ENCODE measurements at places on chromosomes 5 and 9. TPM values are rescaled to one million over a fixed set of nuclear protein-coding genes. Genes with fewer than 3 reads are reported as not detected.

C9orf50 gene
- total RNA-seq, result not detected

GRCh38 chr5:134466241-134467069 lies 54.8 kb upstream of the CDKN2AIPNL start:
- peak; percentile 92 for DNase-seq

- no peak for DNase-seq
Observed at GRCh38 chr9:126618190-126618584, 4.5 kb downstream of the LMX1B start.

- DNase-seq, result peak; percentile 20
Observed at GRCh38 chr9:69542942-69543704, 129.0 kb downstream of the APBA1 start.

DNA sequence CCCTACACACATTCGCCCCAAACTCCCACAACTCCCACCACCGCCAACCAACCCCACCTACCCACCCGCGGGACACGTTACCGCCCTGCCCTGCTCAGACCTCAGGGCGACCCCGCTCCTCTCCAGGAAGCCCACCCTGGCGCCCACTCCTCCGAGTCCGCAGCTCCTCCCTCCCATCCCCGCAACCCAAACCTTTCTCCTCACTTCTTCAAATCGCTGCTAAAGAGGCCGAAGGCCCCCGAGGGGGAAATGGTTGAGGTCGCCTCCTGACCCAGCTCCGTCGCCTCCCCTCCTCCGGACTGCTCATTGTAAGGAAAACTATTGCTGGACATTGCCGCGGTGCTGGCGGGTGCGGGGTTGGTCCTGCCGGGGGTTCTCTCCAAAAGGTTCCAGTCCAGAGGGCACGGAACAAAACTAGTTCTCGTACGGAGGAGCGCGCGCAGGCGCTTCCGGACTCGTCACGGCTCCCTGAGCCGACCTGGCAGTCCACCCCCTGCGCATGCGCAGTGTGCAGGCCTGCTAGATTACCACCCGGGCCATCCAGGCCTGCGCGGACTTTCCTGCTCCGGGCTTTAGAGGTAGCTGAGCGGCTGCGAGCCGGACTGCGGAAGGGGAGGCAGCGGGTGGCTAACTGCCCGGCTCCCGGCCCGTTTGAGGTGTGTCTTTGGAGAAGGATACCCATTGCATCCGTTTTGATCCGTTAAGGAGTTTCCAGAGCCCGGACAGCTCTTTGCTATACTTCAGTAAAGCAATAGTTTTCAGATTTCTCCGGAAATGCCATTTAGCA lies at the start of gene AP3B1:
Gene AP3B1, minus strand, starts transcription at position 451 of the 787 bp plus-strand sequence. Its CDS starts 119 bp downstream, at position 332.
- DNase-seq, result peak; percentile 98

GRCh38 chr5:1800472-1801221 lies 560 bp upstream of the NDUFS6 start:
- no peak for DNase-seq

DNA sequence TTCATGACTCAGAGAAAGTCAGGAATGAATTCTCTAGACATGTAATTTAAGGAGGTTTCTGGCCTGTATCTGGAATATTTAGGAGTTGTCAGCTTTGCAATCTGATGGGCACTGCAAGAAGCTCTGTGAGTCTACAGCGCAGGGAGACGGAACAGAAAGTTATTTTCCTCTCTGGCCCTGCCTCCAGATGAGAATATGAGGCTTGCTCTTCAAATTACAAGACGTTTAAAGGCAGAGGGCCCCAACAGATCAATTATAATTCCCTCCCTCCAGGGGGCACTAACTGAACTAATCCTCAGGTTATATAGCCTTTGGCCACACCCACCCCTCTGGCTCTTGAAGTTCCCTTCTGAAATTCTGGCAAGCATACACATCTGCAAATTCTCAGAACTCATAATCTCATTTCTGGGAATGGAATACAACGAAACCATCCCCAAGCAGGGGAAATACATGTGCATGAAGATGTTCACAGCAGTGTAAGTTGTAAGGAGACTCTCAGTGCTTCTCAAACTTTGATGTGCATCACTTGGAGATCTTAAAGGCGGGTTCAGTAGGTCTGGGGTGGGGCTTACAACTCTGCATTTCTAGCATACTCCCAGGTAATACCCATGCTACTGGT lies 307.6 kb downstream of the CWC27 start:
- DNase-seq, result no peak

DNA sequence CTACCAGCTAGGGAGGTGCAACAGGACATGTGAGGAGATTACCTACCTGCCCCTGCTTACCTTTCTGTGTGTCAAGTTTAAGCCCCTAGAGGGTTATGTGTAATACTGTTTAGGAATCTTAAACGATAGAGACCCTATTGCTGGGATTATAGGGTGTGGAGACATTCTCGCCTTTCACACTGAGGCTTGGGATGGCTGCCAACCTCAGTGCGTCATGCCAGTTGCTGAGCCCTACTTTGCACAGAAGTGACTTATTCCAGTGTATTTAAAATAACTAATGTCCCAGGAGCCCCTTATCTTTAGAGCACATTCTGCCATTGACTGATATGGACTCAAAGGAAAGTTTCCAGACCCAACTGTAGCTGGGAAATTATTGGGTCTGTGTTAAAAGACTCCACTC lies 76.6 kb upstream of the XPA start:
- no peak for DNase-seq

GRCh38 chr9:90825586-90825985 lies 24.0 kb downstream of the SYK start:
- DNase-seq, result no peak

Data from occipital lobe (tissue), 3 donors.